Activated naive CD8-positive, alpha-beta T cell treated with anti-CD3 and anti-CD28 coated beads, Interleukin-2, amount 10 ng/mL, durations not matched to agents 7 days and 5 days (primary cell): ENCODE measurements at places on chromosomes 3 and 15. TPM values are rescaled to one million over a fixed set of nuclear protein-coding genes. Genes with fewer than 3 reads are reported as not detected.

The HCN4 gene
- not detected for total RNA-seq

The CYP8B1 gene
- not detected for total RNA-seq

The IFRD2 gene
- 59.0 TPM for total RNA-seq

The PRR20G gene
- total RNA-seq: not detected

The GABRR3 gene
- not detected for total RNA-seq

The BDH1 gene
- 114 TPM for total RNA-seq

The FANCD2OS gene
- total RNA-seq: not detected

The CCDC191 gene
- total RNA-seq: 2.7 TPM

The MUSTN1 gene
- total RNA-seq: 1.9 TPM

DNA sequence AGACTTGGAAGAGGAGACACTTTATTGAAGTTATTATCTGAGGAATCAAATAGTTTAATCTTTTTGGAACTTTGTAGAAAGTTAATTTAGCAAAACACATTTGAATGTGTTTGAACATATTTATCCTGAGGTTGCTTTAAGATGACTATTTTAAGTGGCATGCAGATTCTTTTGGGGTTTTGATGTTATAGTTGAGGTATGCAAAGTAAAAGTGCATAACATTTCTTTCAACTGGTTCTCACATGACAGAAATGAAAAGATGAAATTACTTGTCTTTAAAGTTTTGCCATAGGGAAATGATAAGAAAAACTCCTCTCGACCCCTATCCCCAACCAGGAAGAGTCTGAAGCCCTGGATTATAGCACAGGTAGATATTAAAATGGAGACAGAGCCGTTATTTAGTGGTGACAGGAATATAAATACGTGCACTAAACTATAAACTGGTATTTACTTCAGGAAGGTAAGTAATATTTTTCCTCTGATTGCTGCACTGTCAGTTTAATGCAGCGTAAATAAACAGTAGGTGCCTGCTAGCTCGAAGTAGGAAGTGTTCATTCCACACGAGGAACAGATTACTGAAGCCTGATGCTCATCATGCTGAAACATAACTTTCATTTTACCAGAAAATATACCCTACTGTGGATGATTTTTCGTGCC is 15.1 kb upstream of the SATB1 start:
- H3K36me3 ChIP-seq: peaks cover 47% of the 10 kb centered on the region
- H3K4me1 ChIP-seq: peaks cover 39% of the 10 kb centered on the region
- H3K27ac ChIP-seq: peak overlapping the region; percentile 93

DNA sequence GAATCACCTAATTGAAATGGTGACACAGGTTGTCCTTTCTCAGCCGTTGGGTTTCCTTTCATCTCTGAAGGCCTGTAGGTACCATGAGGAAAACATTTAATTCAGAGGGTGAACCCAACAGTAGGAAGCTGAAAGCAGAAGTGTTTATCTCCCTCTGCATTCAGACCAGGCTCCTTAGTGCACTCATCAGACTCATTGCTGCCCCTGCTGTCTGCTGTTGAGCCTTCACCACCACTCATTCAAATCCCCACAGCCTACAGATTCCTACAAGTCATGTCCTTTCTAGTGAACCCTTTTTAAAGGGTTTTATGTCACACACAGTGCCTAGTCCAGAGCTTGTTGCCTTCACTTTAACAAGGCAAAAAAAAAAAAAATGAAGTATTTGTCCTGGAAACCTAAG is 13.4 kb downstream of the WDR48 start:
- no peak overlapping the region for H3K27ac ChIP-seq
- DNase-seq: no peak
- peaks cover 4% of the 10 kb centered on the region for H3K4me1 ChIP-seq

- peak within 1 kb of the TSS; percentile 96 for H3K27ac ChIP-seq
- peaks cover 44% of the 10 kb centered on the region for H3K4me1 ChIP-seq
- peaks cover 7% of the 10 kb centered on the region for H3K36me3 ChIP-seq
- no peaks in the 10 kb centered on the region for H3K27me3 ChIP-seq
- H3K4me3 ChIP-seq: peak within 1 kb of the TSS; percentile 95
Observed at GRCh38 chr15:79970624-79971434, at the start of gene BCL2A1. BCL2A1 (minus strand) TSS chr15:79971196; CDS start chr15:79971119, 77 bp downstream.

DNA sequence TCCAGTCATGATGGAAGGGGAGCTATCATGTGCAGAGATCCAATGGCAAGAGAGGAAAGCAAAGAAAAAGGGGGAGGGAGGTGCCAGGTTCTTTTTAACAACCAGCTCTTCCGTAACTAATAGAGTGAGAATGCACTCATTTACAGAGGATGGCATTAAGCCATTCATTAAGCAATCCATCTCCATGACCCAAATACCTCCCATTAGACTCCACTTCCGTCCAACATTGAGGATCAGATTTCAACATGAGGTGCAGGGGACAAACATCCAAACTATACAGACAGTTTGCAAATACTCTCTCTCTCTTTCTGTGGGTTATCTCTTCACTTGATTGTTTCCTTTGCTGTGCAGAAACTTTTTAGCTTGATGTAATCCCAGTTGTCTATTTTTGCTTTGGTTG is 21.2 kb downstream of the ZDHHC23 start:
- peaks cover 6% of the 10 kb centered on the region for H3K4me1 ChIP-seq
- no peak overlapping the region for H3K4me3 ChIP-seq
- DNase-seq: no peak

DNA sequence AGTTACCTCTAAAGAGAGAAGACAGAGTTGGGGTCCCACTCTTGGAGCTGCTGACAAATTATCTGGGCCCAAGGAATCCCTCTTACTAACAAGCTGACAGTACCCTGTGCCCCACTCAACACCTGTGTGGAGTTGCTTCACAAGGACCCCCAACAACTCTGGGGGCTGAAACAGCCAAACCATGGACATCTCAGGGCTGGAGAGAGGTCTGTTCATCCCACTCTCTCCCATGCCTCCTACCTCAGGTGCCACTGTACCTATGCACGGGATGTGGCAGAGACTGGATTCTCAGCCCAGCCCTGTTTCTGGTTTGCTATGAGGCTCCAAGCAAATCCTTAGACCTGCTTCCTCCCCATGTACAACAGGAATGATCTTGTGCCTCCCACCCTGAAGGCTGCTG is 101.7 kb downstream of the ETFA start:
- no peaks in the 10 kb centered on the region for H3K27me3 ChIP-seq
- H3K4me1 ChIP-seq: no peaks in the 10 kb centered on the region
- peaks cover 4% of the 10 kb centered on the region for H3K36me3 ChIP-seq
- DNase-seq: no peak
- H3K27ac ChIP-seq: no peak overlapping the region

DNA sequence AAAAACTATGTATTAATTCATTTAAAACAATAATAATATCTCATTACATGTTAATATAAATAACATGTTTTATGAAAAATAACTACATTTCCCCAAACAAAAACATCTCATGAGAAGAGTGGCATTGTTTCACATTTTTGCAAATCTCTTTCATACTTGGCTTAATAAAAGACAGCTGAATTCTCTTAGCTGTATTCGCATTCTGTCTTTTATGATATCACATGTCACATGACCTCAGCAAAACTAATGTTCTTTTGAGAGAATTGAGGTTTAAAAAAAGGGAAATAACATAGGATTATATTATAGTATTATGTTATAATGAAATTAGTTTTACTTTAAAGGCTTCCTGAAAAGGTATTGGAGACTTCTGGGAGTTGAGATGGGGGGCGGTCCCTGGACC is 48.4 kb upstream of the SPPL2A start:
- H3K4me3 ChIP-seq: no peak overlapping the region
- H3K36me3 ChIP-seq: no peaks in the 10 kb centered on the region
- peaks cover 16% of the 10 kb centered on the region for H3K27me3 ChIP-seq
- H3K4me1 ChIP-seq: no peaks in the 10 kb centered on the region
- no peak for DNase-seq

GRCh38 chr3:190731596-190731995 is 130.9 kb downstream of the GMNC start:
- no peak overlapping the region for H3K27ac ChIP-seq
- H3K27me3 ChIP-seq: peaks cover 3% of the 10 kb centered on the region
- H3K4me3 ChIP-seq: no peak overlapping the region
- DNase-seq: no peak
- H3K36me3 ChIP-seq: no peaks in the 10 kb centered on the region

GRCh38 chr3:194671900-194672808 is at the start of gene LSG1:
LSG1 (minus strand) TSS chr3:194672191; CDS start chr3:194672162, 29 bp downstream.
- peaks cover 3% of the 10 kb centered on the region for H3K27me3 ChIP-seq
- H3K4me1 ChIP-seq: peaks cover 16% of the 10 kb centered on the region
- H3K4me3 ChIP-seq: peak within 1 kb of the TSS; percentile 98
- H3K36me3 ChIP-seq: peaks cover 5% of the 10 kb centered on the region
- H3K27ac ChIP-seq: peak within 1 kb of the TSS; percentile 94

GRCh38 chr3:126580746-126581145 is 22.0 kb upstream of the C3orf22 start:
- H3K27me3 ChIP-seq: peaks cover 12% of the 10 kb centered on the region
- no peak overlapping the region for H3K27ac ChIP-seq

- H3K4me1 ChIP-seq: peaks cover 21% of the 10 kb centered on the region
- H3K36me3 ChIP-seq: peaks cover 26% of the 10 kb centered on the region
- DNase-seq: no peak
- H3K27ac ChIP-seq: no peak overlapping the region
- no peak overlapping the region for H3K4me3 ChIP-seq
Observed at GRCh38 chr3:59862686-59863085, 812.9 kb upstream of the CFAP20DC start.

DNA sequence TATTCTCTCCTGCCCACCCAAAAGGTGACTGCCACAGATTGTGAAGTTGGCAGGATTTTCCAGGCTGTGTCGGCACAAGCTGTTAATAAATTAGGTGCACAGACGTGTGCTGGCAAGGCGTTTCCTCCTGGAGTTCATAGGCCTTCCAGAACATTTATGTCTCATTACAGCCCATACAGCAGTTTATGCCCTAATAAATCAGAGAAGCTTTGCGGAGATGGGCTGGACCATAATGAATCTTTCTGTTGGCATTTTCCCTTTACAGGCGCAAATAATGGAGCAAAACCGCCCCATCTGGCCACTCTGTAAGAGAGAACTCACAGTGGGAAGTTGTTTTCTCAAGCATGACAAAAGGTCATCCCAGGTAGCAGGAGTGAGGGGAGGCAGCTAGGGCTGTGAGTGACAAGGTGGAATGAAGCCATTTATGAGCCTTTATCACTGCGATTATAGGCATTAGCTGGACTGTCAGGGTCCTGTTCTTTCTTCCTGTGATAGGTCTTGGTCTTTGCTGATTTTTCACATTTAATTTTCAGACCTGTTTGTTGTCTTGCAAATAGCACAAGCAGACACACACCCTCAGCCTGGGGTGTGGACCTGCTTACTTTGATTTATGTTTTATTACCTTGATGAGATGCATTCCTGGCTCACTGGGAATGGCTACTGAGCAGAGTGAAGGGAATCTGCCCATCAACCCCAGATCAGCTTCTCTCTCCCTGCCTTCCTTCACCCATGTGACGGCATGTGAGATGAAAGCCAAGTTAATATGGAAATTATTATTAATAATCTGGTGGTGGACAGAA is 257.5 kb downstream of the LRTM1 start:
- no peak overlapping the region for H3K4me3 ChIP-seq
- H3K36me3 ChIP-seq: no peaks in the 10 kb centered on the region
- no peaks in the 10 kb centered on the region for H3K4me1 ChIP-seq

DNA sequence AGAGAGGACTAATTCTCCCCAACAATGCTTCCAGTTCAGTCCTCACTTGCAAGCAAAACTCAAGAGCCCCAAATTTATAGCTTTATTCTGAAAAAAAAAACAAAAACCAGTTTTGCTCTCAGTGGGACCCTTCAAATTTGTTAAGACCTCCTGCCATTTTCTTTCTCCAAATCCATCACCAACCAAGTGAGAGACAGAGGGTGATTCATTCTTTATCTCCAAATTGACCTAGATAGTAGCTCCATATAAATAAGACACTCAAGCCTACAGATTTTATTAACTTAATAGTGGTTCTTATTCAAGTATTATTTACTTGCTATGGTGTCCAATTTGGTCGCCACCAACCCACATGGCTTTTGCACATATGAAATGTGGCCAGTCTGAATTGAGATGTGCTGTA is 195.8 kb downstream of the RORA start:
- no peaks in the 10 kb centered on the region for H3K4me1 ChIP-seq
- no peak for DNase-seq
- peaks cover 28% of the 10 kb centered on the region for H3K27me3 ChIP-seq
- H3K27ac ChIP-seq: no peak overlapping the region
- no peak overlapping the region for H3K4me3 ChIP-seq

- H3K4me1 ChIP-seq: peaks cover 15% of the 10 kb centered on the region
- peaks cover 6% of the 10 kb centered on the region for H3K36me3 ChIP-seq
- H3K27ac ChIP-seq: no peak overlapping the region
- no peak overlapping the region for H3K4me3 ChIP-seq
- no peaks in the 10 kb centered on the region for H3K27me3 ChIP-seq
Observed at GRCh38 chr15:92159481-92159880, 234.2 kb upstream of the ST8SIA2 start.

GRCh38 chr3:149933858-149934257 is 36.8 kb downstream of the PFN2 start:
- peaks cover 24% of the 10 kb centered on the region for H3K36me3 ChIP-seq
- peaks cover 4% of the 10 kb centered on the region for H3K4me1 ChIP-seq
- no peaks in the 10 kb centered on the region for H3K27me3 ChIP-seq
- no peak for DNase-seq

GRCh38 chr3:160409812-160410610 is 10.6 kb downstream of the SMC4 start:
- no peak overlapping the region for H3K27ac ChIP-seq
- no peak for DNase-seq
- H3K4me1 ChIP-seq: peaks cover 10% of the 10 kb centered on the region
- no peaks in the 10 kb centered on the region for H3K27me3 ChIP-seq

DNA sequence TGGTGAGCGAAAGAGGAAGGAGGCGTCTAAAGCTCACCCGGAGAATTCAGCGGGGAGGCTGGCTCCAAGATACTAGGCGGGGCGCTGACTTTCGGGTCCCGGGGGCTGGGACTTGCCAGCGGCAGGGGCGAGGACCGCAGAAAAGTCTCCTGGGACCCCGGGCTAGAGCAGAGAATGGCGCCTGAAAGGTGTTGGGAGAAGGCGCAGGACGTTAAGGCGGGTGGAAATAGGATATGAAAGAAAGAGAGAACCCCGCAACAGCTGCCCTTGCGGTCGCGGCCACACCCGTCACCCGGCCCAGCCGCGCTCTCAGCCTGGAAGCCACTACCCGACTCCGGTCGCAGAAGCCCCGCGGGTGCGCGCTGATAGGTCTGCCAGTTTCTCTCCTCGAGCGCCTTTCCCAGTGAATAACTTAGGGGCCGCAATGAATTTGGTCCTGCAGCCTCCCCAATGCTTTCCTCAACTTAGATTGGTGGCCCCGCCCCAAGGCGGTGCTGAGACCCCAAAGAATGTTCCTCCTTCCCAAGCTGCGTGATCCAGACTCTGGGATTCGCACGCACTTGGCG is 604 bp downstream of the LTK start:
- H3K4me3 ChIP-seq: peak overlapping the region; percentile 65
- peak; percentile 57 for DNase-seq
- H3K27ac ChIP-seq: no peak overlapping the region
- H3K36me3 ChIP-seq: peaks cover 9% of the 10 kb centered on the region
- peaks cover 20% of the 10 kb centered on the region for H3K4me1 ChIP-seq

- no peak overlapping the region for H3K4me3 ChIP-seq
- H3K27ac ChIP-seq: no peak overlapping the region
- peaks cover 4% of the 10 kb centered on the region for H3K27me3 ChIP-seq
- no peak for DNase-seq
- H3K36me3 ChIP-seq: no peaks in the 10 kb centered on the region
- H3K4me1 ChIP-seq: no peaks in the 10 kb centered on the region
Observed at GRCh38 chr15:62561059-62561519, 396.0 kb upstream of the C2CD4B start.

GRCh38 chr3:72892081-72892775 is 4.4 kb downstream of the GXYLT2 start:
- no peak for DNase-seq
- no peak overlapping the region for H3K4me3 ChIP-seq
- peaks cover 49% of the 10 kb centered on the region for H3K27me3 ChIP-seq
- H3K27ac ChIP-seq: no peak overlapping the region
- H3K4me1 ChIP-seq: peaks cover 11% of the 10 kb centered on the region

- H3K4me1 ChIP-seq: no peaks in the 10 kb centered on the region
- H3K27me3 ChIP-seq: peaks cover 29% of the 10 kb centered on the region
- H3K27ac ChIP-seq: no peak overlapping the region
- no peak for DNase-seq
- no peak overlapping the region for H3K4me3 ChIP-seq
- no peaks in the 10 kb centered on the region for H3K36me3 ChIP-seq
Observed at GRCh38 chr3:131564812-131565211, 62.0 kb upstream of the MRPL3 start.
